ENCODE measurements at places on chromosomes 2 and 18.

DNA sequence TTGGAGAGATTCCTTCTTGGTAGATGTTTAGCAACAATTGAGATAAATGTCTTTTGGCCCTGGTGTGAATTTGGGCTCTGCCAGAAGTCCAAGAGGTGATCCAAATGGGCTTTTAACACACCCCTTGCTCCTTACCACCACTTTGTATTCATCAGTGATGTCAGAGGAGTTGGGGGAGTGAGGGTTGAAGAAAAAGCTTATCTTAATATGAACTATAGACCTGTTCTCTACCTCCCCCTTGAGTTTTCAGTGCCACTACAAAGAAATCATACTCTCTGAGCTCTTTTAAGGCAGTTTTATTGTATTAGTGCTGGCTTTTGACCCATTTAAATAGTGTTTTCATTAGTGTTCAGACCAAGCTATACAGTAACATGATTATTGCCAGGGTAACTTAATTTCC is 229.1 kb downstream of the PHLPP1 start:
- DNase-seq = no peak

- no peak for DNase-seq
Measured at GRCh38 chr2:69639266-69639665, 4.3 kb downstream of the AAK1 start.

DNA sequence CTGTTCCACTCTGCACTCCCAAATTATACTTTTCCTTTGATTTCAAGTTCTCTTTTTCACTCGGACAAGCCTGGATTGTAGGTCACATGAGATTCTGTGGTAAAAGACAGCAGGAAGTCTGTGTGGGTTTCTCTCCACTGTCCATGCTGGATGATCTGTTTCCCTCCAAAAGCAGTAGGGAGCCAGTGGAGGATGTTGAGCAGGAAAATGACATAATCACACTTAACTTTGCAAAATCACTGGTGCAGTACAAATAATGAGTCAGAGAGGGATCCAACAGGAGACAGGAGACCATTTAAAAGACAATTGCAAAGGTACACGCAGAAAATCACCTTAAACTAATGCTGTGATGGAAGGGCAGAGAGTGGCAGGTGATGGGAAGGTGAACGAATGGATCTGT is 301.3 kb downstream of the ZNF407 start:
- DNase-seq = no peak

DNA sequence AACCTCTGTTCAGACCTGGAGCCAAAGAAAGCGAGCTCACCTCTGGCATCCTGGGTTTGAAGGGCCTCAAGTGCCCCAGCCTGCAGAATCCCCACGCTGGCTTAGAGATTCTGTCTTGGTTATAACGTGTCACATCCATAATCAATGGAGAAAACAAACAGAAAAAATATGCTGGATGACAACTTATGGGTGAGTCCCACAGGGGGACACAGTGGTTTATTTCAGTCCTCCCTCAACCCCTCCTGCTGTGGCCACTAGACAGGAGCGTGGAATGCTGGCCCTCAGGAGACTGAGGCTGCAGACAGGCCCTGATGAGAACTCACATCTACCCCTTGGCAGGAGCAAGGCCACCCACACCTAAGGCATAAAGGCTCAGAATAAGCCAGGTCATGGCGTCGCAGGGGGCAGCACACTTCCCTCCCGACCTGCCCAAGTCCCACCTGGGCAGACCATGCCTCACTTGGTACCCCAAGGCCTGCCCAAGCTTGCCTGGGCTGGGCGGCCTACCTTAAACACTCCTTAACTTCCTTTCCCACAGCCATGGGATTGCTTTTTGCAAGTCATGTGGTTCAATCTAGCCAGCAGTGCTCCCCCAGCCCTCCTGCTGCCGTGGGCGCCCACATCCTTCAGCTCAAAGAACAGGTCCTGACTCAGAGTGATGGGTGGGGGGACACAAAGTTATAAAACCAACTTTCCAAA is 19.9 kb downstream of the COX7A2L start:
- DNase-seq = no peak

GRCh38 chr2:184534986-184535385 is 63.3 kb upstream of the ZNF804A start:
- no peak for DNase-seq

- no peak for DNase-seq
Measured at GRCh38 chr2:152126664-152127063, 27.8 kb upstream of the CACNB4 start.

GRCh38 chr2:203790134-203790852 is 77.3 kb upstream of the CTLA4 start:
- DNase-seq = no peak

- no peak for DNase-seq
Measured at GRCh38 chr2:147568109-147568508, 276.7 kb upstream of the ACVR2A start.

DNA sequence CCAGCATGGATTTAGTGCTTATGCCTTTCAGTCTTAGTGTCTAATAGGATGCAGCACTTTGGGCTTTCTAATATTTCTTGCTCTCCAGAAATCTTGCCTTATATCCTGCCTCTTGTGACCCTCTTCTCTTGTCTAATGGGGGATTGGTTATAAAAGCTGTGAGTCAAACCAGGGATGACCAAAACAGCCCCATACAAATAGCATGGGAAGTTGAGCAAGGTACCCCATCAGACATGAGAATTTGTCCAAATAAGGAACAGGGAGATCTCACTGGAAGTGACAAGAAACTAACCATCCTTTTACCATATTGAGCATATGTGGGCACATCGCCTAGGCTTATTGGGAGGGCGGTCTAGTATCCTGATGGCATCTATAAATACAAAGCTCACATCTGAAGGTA is 78.8 kb upstream of the BZW1 start:
- no peak for DNase-seq

DNA sequence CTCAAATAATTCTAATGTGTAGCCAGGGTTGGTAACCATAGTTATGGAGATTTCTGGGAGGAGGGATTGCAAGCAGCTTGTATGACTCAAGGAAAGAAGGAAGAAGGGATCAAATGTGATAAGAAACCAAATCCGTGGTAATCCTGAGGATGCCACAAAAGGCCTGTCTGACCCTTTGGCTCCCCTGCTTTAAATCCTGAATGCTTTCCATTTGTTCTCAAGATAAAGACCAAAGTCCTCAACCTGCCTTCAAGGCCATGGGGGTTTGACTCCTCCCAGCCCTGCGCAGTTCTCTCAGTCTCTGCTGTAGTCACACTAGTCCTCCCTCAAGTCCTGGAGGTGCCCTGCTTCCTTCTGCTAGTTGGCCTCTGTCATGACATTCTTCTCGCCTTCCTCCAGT is 74.0 kb downstream of the SUMO1 start:
- no peak for DNase-seq

DNA sequence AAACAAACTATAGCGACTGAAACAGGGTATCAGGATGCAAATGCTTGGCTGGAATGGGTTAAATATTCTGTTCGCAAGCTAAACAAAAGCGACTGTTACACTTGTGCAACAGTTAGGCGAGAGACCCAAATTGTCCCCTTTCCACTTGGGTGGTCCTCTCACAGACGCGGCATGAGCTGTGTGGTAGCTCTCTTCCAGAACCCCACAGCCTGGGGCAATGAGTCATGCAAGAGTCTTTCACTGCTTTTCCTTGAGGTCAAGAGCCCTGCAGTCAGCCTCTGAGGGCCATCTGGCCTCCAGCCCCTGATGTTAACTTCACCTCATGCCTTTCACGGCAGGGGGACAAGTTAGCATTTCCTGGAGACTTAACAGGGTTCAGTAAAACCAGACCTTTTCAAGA is 25.7 kb downstream of the SULT1C4 start:
- no peak for DNase-seq

GRCh38 chr2:24926602-24927252 is 6.7 kb upstream of the ADCY3 start:
- DNase-seq = no peak

GRCh38 chr2:206805887-206806607 is 40.6 kb downstream of the FASTKD2 start:
- DNase-seq = no peak

GRCh38 chr18:47420130-47420529 is 168.7 kb upstream of the SKOR2 start:
- DNase-seq = no peak

- no peak for DNase-seq
Measured at GRCh38 chr2:124586210-124586609, 561.1 kb downstream of the CNTNAP5 start.

DNA sequence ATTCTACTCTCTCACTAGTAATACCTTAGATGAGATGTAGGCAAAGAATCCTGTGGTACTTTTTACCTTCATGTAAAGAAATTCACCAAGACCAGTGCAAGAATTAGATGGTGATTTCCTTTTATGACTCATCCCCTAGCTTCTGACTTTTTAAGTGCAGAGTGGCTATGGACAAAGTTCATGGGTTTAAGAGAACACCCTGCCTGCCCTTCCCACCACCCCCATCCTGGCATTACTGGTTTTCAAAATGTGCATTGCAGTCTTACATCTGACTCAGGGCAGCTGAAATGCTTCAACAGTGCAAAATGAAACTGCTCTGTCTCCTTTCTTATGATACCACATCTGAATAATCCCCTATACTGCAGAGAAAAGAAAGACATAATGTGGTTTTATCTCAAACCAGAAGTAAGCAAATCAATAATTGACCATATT is 22.6 kb downstream of the MAIP1 start:
- peak; percentile 2 for DNase-seq

Measured in GOT3 (cell line).